Suprapubic skin (tissue), 4 donors: ENCODE measurements at places on chromosomes 4 and X.

- H3K4me3 ChIP-seq = no peak overlapping the region
- H3K27me3 ChIP-seq = no peaks in the 10 kb centered on the region
- H3K27ac ChIP-seq = no peak overlapping the region
- no peaks in the 10 kb centered on the region for H3K36me3 ChIP-seq
These were observed 9.9 kb downstream of the CASK start for GRCh38 chrX:41913476-41913875.

GRCh38 chr4:165415910-165416309 is 37.1 kb downstream of the CPE start:
- DNase-seq = no peak
- H3K36me3 ChIP-seq = no peaks in the 10 kb centered on the region
- no peaks in the 10 kb centered on the region for H3K27me3 ChIP-seq

- no peak for DNase-seq
- no peaks in the 10 kb centered on the region for H3K4me1 ChIP-seq
- no peaks in the 10 kb centered on the region for H3K36me3 ChIP-seq
- no peaks in the 10 kb centered on the region for H3K27me3 ChIP-seq
- no peak overlapping the region for H3K27ac ChIP-seq
These were observed 228.3 kb upstream of the TTC29 start for GRCh38 chr4:147173797-147174432.

GRCh38 chr4:23966725-23967124 is 76.9 kb upstream of the PPARGC1A start:
- H3K27me3 ChIP-seq = no peaks in the 10 kb centered on the region
- no peak for DNase-seq
- no peak overlapping the region for H3K27ac ChIP-seq
- H3K4me3 ChIP-seq = no peak overlapping the region

DNA sequence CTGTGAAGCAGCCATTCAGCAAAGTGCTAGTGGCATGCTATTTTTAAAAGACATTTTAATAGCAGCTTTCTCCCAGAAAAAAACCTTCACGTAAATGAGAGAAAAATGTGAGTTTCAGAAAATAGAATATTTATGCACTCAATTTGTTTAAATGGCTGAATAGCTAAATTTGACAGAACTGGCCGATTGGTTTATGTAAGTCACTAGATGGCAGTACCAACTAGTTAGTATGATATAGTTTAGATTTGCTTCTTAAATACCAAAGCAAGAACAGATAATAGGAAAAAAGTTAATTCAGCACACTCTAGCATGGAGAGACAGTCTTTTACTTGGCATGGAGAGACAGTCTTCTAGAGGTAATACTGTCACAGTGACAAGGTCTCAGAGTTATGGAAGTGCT is 250.1 kb downstream of the SNCA start:
- H3K4me1 ChIP-seq = no peaks in the 10 kb centered on the region
- no peak overlapping the region for H3K27ac ChIP-seq
- no peak for DNase-seq
- H3K27me3 ChIP-seq = no peaks in the 10 kb centered on the region

DNA sequence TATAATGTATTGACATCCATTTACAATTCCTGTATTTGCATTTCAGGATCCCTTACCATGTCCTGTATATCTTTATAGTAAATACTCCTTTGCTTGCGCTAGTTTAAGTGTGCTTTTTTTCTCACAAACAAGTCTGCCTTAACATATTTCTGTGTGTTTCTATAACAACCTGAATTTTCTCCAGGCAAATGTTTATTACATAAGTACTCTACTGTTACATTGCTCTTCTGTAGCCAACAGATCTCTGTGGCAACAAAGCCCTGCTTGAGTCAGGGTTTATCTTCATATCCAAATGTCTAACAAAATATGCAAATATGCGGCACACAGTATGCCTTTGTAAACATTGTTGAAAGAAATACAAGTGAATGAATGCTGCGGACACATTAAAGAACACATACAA is 625.5 kb downstream of the TLL1 start:
- H3K27me3 ChIP-seq = no peaks in the 10 kb centered on the region
- no peaks in the 10 kb centered on the region for H3K4me1 ChIP-seq
- H3K4me3 ChIP-seq = no peak overlapping the region
- H3K36me3 ChIP-seq = no peaks in the 10 kb centered on the region

GRCh38 chrX:74535408-74536151 is 78.8 kb downstream of the RLIM start:
- peak overlapping the region; percentile 71 for H3K27ac ChIP-seq
- H3K4me1 ChIP-seq = peaks cover 7% of the 10 kb centered on the region
- no peaks in the 10 kb centered on the region for H3K36me3 ChIP-seq
- peak overlapping the region; percentile 51 for H3K4me3 ChIP-seq

DNA sequence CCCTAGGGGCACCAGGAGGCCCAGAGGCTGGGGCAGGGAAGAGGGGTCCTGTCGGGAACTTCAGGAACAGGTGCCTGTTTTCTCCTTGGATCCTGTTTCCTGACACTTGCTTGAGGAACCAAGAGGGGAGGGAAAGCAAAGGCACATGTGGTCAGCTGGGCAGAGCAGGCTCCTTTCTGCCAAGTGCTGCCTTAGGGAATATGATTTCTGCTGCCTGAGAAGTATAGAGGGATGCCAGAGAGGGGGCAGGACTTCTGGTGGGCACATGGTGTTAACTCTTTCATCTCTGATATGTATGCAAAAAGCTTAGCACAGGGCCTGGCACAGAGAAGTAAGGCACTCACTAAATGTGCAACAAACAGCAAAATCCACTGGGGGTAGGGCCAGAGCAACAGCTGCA is 51.2 kb upstream of the PJA1 start:
- peaks cover 1% of the 10 kb centered on the region for H3K4me1 ChIP-seq
- no peaks in the 10 kb centered on the region for H3K36me3 ChIP-seq
- H3K27ac ChIP-seq = no peak overlapping the region
- DNase-seq = no peak
- no peaks in the 10 kb centered on the region for H3K27me3 ChIP-seq

GRCh38 chr4:17058536-17058915 is 160.1 kb upstream of the LDB2 start:
- no peaks in the 10 kb centered on the region for H3K36me3 ChIP-seq
- H3K4me1 ChIP-seq = peaks cover 7% of the 10 kb centered on the region
- H3K27ac ChIP-seq = peak overlapping the region; percentile 3
- H3K4me3 ChIP-seq = no peak overlapping the region

DNA sequence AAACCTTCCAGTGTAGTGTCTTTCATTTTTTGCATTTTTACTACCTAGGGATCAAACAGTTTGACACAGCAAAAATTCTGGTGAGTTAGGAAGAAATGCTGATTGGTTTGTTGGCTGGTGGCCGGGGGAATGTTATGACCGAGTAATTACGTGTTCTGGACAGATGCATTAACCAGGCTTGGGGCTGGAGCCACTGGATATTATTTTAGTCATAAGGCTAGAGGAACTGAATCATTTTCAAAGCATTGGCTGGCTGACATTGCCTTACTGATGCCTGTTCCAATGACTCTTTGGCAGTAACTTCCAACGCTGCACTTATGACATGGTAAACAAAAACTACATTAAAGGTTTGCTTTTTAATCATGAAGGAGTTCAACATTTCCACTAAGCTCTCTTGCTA is 84.6 kb downstream of the FBXO8 start:
- no peak for DNase-seq
- peaks cover 78% of the 10 kb centered on the region for H3K27me3 ChIP-seq
- no peak overlapping the region for H3K27ac ChIP-seq
- no peaks in the 10 kb centered on the region for H3K4me1 ChIP-seq
- no peaks in the 10 kb centered on the region for H3K36me3 ChIP-seq

DNA sequence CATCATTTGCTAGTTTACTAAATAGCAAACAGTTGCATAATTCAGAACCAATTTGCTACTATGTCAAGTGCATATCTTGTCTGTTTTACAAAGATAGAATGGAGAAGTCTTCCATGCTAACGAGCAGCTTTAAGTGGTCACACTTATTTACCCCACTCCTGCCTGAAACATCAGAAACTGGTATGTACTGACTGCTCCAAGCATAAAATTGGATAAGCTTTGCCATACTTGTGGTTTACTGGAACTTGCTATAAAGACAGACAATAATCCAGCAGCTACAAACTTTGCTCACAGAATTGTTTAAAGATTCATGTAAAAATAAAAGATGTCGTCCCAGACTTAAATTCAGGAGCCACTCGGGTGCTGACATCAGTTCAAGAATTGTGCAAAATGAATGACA is 13.3 kb upstream of the CDKL2 start:
- no peak for DNase-seq
- H3K4me1 ChIP-seq = no peaks in the 10 kb centered on the region
- no peak overlapping the region for H3K4me3 ChIP-seq
- no peaks in the 10 kb centered on the region for H3K27me3 ChIP-seq

GRCh38 chr4:106414366-106414765 is 45.8 kb upstream of the GIMD1 start:
- H3K4me3 ChIP-seq = no peak overlapping the region
- no peaks in the 10 kb centered on the region for H3K27me3 ChIP-seq
- H3K4me1 ChIP-seq = no peaks in the 10 kb centered on the region
- no peak overlapping the region for H3K27ac ChIP-seq

GRCh38 chrX:125436855-125437254 is 117.2 kb downstream of the TEX13C start:
- no peaks in the 10 kb centered on the region for H3K27me3 ChIP-seq
- no peak overlapping the region for H3K27ac ChIP-seq
- H3K4me3 ChIP-seq = no peak overlapping the region
- H3K4me1 ChIP-seq = no peaks in the 10 kb centered on the region

DNA sequence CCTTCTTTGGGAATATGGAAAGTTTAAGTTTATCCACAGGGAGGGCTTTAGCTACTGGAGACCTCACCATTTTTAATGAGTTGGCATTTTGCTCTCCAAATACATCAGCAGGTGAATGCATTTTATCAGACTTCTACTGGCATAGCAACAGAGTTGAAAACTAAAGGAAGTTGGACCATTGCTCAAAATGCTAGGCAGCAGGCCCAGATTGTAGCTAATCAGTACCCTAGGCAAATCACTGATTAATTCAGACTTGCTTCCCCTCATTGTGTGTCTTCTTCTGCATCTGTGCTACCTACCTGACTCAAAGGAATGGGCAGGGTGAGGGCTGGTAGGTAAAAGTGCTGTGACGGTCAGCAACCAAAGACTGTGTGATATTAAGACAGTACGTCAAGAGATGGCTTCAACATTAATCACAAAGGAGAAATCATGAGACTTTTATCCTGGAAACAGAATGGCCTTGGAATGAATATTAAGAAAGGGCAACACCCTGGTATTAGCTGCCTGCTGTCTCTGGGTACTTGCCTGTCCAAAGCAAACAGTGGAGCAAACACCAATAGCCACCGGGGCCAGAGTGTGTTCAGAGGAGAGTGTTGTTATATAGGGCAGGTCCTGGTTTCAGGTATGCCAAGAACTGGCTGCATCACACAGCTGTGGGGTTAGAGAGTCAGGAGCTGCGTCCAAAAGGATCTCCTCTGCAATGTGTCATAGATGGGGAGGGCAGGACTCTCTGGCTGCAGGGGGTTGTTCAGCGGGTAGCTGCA is 17.1 kb upstream of the SMIM20 start:
- H3K4me3 ChIP-seq = no peak overlapping the region
- no peaks in the 10 kb centered on the region for H3K36me3 ChIP-seq
- H3K4me1 ChIP-seq = no peaks in the 10 kb centered on the region
- DNase-seq = no peak
- no peaks in the 10 kb centered on the region for H3K27me3 ChIP-seq

- H3K27me3 ChIP-seq = no peaks in the 10 kb centered on the region
- no peak for DNase-seq
- H3K36me3 ChIP-seq = no peaks in the 10 kb centered on the region
- H3K4me1 ChIP-seq = no peaks in the 10 kb centered on the region
These were observed 60.9 kb downstream of the C4orf46 start for GRCh38 chr4:158610790-158611189.

- no peaks in the 10 kb centered on the region for H3K27me3 ChIP-seq
- no peak overlapping the region for H3K4me3 ChIP-seq
- no peak overlapping the region for H3K27ac ChIP-seq
These were observed 7.8 kb downstream of the DOCK11 start for GRCh38 chrX:118503260-118504041.

DNA sequence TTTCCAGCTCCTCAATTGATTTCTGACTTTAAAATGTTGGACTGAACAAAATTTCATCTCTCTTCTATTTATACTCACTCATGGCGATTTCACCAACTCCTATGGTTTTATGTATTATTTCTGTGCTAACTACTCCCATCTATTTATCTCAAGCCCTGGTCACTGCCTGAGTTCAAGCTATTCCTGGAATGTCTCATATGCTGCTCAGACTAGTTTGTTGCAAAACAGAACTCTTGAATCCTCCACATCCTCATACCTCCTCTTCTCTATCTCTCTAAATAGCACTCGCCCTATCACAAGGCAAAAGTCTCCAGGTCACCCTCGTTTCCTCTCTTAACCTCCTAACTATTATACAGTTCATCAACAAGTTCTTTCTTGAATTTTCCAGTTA is 19.0 kb upstream of the DDX60 start:
- no peaks in the 10 kb centered on the region for H3K27me3 ChIP-seq
- no peak for DNase-seq
- H3K4me3 ChIP-seq = no peak overlapping the region
- peak overlapping the region; percentile 10 for H3K27ac ChIP-seq
- no peaks in the 10 kb centered on the region for H3K36me3 ChIP-seq
- no peaks in the 10 kb centered on the region for H3K4me1 ChIP-seq

DNA sequence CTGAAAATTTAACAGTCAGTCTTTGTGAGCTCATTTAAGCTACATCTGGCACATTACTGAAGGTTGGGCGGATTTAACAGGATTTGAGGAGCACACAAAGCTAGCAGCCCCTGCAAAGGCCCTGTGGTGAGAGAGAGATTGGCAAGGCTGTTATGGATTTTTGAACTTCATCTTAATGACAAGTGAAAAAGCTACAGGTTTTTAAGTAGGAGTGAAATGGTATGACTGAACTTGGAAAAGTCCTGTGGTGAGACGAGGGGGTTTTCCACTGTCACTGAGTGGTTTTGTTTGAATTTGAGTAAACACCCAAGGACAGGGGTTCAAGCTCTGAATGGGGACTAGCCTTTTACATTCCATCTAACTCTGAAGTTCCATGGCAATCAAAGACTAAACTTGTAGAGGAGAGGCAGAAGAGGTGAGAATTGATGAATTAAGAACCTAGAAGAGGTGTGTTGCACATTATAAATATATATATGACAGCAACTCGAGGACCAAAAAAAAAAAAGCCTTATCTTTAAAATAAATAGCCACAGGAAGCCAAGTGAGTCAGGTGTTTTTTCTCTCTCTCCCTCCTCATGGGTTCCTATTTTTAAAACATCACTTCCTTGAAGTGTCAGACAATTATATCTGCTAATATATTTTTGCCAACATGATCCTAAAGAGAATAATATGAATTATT is 47.8 kb upstream of the CLNK start:
- no peak overlapping the region for H3K27ac ChIP-seq
- DNase-seq = no peak
- no peaks in the 10 kb centered on the region for H3K27me3 ChIP-seq
- no peaks in the 10 kb centered on the region for H3K36me3 ChIP-seq
- H3K4me1 ChIP-seq = no peaks in the 10 kb centered on the region

DNA sequence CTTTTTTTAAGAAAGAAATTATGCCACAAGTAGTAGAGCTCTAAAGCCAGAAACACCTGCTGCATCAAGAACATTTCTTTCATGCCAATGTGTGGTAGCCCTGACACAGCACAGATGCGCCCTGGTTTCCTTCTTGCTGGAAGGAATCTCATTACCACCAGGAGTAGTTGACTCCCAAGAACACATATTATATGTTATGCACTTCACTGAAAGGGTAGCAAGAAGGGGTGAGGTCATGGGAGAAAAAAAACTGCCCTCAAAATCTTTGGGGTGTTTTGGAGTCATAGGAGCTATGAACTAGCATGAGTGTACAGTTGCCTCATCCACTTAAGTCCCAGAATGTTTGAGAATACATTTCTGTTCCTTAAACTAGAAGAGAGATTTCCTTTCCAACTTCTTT is 185.8 kb upstream of the C1QTNF7 start:
- H3K4me3 ChIP-seq = no peak overlapping the region
- H3K27ac ChIP-seq = no peak overlapping the region
- no peaks in the 10 kb centered on the region for H3K36me3 ChIP-seq
- H3K4me1 ChIP-seq = peaks cover 10% of the 10 kb centered on the region
- H3K27me3 ChIP-seq = no peaks in the 10 kb centered on the region
